ENCODE measurements at places on chromosomes 7 and 10.
A peak's percentile ranks its signal among the peaks of the same experiment; 100 is the strongest.

DNA sequence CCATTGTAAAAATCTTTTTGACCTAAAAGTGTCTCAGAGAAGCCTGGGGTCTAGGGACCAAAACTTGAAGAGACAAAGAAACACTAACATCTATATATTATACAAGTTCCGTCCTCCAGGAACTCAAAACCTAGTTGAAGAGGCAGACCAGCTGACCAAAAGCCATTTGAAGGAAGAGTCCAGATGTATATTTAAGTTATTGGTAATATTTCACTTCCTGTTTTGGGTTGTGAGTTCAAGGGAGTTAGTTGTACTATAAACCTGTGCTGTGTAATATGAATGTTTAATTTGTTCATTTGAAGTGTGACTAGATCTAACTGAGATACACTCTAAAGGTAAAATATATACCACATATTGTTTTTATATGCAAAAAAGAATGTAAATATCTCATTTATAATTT is 45.0 kb downstream of the CDK1 start:
- DNase-seq = no peak

DNA sequence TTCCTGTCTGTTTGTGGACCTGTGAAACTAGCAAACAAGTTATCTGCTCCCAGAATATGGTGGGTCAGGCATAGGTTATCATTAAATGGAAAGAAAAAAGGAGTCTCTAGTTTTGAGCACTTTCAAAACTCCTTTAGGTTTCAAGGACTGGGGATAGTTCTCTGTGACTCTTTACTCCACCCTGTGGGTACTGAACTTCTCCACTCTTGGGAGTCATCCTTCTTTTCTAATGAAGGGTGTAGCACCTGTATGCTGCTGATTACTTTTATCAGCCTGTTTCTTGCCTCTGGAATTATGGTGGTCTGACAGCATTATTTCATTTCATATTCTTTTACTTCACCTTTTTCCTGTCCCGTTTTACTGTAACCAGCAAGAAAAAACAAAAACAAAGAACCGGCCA is 6.7 kb downstream of the GNAI1 start:
- DNase-seq = no peak

DNA sequence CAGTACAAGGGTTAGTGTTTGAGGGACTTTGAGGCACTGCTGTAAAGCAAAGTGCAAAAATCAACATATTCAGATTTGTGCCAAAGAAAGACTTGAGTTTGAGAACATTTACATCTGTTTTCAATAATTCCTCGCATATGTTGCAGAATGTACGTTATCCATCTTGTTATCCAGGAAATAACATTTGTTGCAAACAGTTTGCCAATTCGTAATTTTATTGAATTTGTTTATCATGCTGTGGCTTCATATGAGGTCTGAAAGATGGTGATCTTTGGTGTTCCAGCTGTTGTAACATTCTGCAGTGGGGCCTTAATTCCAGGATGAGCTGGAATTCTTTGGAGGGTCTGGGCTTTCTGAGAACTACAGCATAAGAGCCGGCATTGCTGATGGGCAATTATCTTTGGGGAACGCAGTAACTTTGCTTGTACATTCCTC is 396.2 kb downstream of the LRMDA start:
- no peak for DNase-seq

DNA sequence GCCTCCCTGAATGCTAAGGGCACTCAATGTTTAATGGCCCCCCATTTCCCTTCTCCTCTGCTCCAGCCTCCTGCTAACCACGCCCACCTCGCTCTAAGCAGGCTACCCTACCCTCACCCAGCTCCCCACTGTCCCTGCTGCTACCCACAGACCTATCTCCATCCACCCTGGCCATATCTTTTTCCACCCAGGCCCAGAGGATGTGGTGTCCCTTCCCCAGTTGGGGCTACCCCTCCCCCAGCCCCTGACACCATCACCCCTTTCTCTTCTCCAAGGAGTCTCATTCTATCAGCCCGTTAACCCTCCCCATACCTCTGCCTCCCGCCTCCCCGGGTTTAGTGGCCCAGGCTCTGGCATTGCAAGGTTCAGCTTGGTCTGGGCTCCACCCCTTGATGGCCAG is 28.9 kb upstream of the PPIF start:
- no peak for DNase-seq

DNA sequence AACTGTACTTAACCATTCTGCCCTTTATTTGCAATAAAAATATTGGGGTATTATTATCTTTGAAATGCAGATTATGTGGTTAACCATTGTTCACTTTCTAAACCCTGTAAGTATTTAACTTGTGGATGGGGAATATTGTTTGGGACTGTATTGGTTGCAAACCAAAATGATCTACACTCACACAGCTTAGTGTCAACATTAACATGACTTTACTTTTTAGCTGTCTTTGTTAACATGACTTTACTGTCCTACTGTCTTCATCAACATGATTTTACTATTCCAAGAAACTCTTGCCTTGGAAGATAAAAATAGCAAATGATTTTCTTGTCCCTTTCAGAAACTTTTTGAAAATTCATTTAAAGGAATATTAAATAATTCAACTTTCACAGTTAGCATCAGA is 471.5 kb downstream of the GFRA1 start:
- no peak for DNase-seq

- no peak for DNase-seq
Measured at GRCh38 chr7:79361214-79361613, 92.3 kb downstream of the MAGI2 start.

GRCh38 chr10:14325325-14325955 is 5.3 kb downstream of the FRMD4A start:
- DNase-seq = peak; percentile 52

GRCh38 chr10:114259824-114260223 is 20.8 kb downstream of the VWA2 start:
- DNase-seq = no peak

GRCh38 chr7:37385787-37386186 is 62.9 kb downstream of the ELMO1 start:
- no peak for DNase-seq

DNA sequence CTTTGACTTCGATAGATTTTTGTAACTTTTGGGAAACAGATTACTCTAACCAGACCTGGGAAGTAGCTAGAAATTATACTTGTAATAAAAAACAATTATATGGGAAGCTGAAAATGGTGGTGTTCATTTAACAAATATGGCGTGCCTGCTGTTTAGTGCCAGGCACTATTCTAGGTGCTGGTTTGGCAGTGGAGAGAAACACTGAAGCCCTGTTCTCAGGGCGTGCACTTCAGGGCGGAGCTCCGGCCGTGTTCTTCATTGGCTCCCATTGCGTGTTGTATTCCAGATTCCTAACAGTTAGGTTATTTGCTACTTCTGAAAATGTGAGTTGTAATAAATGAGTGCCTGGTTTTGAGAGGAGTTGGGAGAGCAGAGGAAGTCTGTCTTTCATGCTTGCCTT is 38.6 kb downstream of the DNAJB6 start:
- no peak for DNase-seq

GRCh38 chr10:118732245-118733165 is 22.3 kb downstream of the CACUL1 start:
- DNase-seq = no peak

GRCh38 chr10:119896061-119896655 is 3.6 kb downstream of the SEC23IP start:
- DNase-seq = no peak

DNA sequence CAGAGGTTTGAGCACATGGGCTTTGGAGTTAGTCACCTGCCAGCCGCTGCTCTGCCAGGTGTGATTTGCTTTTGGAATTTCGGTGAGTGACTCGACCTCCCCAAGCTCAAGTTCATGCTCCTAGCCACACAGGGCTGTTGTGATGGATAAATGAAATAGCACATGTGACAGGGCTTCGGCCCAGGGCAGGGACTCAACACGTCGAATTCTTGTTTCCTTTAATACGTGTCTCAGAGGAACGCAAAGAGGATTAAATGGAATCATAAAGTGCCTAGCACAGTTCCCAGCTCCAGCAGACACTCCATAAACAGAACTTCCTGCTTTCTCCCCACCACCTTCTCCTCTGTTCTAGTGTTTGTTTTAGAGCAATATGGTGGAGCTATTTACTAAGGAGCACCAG is 88.3 kb upstream of the CHST15 start:
- no peak for DNase-seq

DNA sequence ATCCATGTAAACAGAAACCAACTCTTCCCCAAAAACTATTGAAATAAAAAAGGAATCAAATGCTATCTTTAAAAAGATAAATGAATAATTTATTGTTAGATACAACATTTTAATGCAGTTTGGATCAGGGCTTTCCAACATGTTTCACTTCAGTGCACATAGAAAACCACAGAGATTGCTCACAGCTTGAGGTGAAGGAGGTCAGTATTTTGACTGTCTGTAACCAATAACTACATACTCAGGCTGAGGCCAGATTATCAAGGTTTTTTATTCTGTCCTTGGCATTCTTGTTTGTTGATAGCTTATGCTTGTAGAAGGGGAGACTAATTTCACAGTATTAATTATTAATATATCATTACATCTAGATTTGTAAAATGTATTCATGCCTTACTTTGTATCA is 195.5 kb downstream of the PRKG1 start:
- DNase-seq = no peak

DNA sequence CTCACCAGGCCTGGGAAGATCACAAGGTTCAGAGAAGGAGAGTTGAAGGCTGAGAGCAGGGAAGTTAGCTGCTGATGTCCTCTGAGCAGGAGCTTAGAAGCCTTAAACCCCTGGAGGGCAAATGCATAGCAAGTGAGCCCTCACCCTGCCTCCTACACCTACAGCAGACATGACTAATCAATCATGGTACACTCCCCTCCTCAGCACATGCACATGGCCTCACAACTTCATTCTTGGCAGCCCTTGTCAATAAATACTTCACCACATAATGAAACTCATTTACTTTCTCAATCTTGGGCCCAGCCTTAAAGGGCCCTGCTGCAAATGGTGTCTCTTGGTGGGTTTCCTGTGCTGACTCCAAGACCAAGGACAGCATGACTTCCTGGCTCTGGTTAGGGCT is 12.9 kb downstream of the MMRN2 start:
- DNase-seq = no peak

DNA sequence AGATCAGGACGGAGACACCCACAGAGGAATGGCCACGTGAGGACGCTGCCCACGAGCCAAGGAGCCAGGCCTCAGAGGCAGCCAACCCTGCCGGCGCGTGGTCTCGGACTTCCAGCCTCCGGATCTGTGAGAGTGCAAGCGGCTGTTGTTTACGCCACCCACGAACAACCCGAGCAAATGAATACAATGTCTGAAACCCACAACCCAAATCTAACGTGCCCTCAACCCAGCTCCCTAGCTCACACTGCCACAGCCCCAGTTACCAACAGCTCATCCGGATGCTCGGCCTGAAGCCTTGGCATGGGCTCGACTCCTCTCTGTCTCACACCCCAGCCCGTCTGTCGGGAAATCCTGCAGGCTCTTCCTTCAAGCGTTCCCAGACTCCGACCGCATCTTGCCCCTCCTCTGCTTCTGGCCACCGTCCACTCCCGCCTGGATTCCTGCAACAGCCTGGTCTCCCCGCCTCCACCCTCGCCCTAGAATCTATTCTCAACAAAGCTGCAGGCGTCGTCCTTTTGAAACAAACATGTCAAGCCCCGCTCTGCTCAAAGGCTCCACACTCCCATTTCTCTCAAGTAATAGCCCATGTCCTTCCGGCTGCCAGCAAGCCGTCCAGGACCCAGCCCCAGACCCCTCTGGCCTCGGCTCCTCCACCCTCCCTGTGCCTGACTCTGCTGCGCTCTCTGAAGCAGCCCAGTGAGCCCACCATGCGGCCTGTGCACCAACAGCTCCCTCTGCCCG is 35.3 kb downstream of the STK32C start:
- DNase-seq = no peak

DNA sequence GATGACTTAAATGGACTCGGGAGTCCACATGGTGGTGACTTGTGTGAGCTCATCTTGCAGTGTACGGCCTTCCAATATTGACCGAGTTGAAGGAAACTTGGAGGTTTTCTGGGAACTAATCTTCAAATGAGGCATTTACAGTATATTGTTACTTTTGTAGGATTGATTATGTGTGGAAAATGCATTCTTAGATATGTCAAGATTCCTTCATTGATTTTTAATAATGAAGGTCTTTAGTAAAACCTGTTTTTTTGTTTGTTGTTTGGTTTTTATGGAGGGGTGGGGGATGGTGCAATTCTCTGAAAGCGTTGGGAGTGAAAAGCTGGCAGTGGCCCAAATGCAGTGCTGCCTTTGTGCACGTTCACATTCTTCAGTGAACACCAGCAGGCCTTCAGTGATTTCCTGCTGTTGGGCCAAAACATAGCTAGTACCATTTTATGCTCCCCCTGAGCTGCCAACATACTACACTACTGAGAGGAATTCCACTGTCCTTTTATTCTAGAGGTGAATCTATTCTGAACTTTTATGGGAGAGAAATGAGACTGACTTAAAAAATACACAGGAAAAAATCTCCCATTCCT is 50.4 kb downstream of the CCNY start:
- DNase-seq = no peak

- no peak for DNase-seq
Measured at GRCh38 chr10:84397735-84398144, 69.4 kb downstream of the CCSER2 start.

DNA sequence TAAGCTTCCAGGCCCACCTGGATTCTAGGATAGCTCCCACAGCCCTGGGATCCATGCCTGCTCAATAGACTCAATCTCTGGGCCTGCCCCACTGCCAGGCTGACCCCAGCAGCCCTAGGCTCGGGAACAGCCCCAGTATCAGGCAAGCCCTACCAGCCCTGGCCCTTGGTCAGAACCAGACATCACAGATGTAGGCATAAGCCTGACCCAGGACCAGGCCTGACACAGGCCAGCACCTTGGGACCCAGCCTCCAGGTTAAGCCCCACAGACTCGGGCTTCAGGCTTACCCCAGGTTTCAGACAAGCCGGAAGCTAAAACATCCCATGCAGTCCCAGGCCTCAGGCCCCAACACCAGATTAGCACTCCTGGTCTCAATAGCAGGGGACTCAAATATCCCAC is 276.2 kb upstream of the LRRTM3 start:
- DNase-seq = no peak

DNA sequence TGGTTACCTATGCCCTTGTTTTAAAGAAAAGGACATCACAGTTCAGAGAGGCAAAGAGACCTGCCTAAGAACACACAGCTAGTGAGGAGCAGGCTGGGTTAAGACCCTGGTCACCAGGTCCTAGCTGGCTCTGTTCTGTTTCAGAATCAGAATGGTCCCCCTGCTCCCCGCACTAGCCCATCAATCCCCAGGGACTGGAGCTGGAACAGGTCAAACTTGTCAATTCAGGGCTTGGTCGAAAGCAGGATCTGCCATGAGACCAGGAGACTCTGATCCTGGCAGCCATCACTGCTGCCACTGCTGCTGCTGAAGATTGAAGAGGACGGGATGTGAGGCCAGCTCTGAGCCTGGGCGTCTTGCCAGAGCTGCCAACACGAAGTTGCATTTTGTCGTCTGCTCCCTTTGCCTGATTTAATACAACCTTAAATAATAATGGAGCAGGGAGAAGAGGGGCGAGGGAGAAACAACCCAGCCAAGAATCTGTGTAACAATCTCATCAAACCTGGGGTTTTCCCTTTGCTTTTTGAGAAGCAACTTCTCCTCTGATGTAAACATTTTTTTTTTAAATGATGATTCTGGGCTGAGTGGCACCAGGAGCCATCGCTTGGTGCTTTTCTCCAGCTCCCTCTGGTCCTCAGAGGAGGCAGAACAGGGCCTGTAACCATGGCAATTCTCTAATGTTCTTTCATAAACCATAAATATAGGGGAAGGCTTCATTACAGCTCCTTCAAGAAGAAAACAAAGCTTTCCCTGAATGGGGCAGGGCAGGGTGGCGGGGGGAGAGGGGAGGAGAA is 119.0 kb upstream of the SORCS3 start:
- DNase-seq = no peak

GRCh38 chr10:101379663-101380352 is 25.8 kb downstream of the BTRC start:
- DNase-seq = no peak

GRCh38 chr7:2066251-2066919 is 166.4 kb downstream of the MAD1L1 start:
- DNase-seq = no peak

Measured in HEK293T (cell line).